ENCODE measurements at places on chromosomes 11 and 22.

DNA sequence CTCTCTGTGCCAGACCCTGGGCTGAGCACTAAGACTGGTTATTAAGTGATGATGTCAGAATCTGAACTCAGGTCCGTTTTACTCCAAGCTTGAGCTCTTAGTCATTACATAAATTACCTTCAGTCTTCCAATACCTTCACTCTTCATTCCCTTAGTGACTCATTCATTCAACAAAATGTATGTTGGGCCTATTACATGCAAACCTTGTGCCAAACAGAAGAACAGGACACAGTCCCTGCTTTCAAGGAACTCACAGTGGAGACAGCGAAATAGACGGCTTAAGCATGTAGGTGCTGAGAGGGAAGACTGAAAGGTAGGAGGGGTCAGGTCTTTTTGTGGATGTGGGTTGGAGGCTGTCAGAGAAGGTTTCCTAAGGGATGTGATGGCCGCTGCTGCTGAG, 3.3 kb downstream of the KCTD14 start:
- DNase-seq, result no peak

GRCh38 chr11:89490981-89491690, at the start of gene NOX4:
NOX4 (minus strand) TSS chr11:89491375; CDS start chr11:89491246, 129 bp downstream.
- peak; percentile 56 for DNase-seq

DNA sequence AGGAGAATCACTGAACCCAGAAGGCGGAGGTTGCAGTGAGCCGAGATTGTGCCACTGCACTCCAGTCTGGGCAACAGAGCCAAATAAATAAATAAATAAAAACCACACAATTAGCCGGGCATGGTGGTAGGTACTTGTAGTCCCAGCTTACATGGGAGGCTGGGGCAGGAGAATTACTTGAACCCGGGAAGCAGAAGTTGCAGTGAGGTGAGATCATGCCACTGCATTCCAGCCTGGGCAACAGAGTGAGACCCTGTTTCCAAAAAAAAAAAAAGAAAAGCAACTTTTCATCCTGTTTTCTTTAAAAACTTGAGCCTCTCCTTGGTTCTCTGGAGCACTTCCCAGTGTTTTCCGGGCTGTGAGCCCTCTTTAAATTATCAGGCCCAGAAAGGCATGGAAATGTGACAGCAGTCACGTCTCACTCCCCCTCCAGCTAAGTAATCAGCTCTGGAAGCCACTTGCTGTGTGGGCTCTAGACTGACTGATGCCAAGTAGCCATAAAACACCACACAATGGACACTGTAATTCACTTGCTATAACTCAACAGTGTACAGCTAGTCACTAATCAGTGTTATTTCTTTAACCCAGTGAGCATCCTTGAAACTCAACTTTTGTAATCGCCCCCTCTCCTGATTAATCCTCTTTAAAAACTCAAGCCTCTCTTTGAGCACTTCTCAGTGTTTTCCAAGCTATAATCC, 13.0 kb upstream of the MCHR1 start:
- DNase-seq, result peak; percentile 78

GRCh38 chr11:110908401-110909105, 196.3 kb upstream of the ARHGAP20 start:
- DNase-seq, result no peak

GRCh38 chr22:40241200-40241763, 63.6 kb downstream of the TNRC6B start:
- no peak for DNase-seq

GRCh38 chr22:22703715-22704114, 59.3 kb downstream of the GGTLC2 start:
- DNase-seq, result no peak

DNA sequence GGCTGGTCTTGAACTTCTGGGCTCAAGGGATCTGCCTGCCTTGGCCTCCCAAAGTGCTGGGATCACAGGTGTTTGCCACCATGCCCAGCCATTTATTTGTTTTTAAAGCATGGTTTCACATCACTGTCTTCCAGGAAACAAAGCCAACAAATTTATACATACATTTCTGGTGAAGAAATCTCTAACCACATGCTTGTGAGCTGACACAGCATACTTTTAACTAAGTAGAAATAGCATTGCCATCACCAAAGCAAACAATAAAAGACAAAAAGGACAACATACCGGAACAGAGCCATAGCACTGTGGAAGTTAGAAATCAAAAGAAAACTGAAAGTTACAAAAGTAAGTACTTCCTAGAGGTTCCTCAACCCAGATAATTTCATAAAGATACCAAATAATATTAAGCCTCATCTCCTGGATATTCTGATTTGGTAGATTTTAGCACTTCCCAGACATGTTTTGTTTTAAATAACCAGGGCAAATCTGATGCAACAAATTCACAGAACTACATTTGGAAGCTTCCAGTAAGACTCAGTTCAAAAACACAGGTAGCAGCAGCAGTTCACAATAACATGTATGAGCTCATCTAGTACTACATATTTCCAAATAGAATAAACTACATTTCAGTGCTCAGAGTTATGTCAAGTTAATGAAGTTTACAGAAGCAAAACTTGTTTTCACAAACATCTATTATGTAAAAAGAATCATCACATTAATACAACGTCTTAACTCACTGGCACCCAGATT, 70.6 kb downstream of the RRAS2 start:
- DNase-seq, result no peak

DNA sequence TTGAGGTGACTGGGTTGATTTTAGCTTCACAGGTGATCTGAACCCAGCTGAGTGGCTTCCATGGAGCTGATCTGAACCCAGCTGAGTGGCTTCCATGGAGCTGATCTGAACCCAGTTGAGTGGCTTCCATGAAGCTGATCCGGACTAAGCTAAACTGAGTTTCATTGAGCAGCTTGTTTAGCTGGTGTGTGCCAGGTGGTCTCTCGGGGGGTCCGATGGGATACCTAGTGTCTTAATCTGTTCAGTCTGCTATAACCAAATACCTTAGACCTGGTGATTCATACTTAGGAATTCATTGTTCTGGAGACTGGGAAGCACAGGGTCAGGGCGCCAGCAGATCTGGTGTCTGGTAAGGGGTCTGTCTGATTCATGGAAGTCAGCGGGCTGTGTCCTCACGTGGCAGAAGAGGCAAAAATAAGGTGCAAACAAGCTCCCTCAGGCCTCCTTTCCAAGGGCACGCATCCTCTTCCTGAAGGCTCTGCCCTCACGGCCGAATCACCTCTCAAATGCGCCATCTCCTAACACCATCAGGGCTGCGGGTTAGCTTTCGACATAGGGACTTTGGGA, 52.5 kb upstream of the KCNQ1OT1 start:
- no peak for DNase-seq

- DNase-seq, result no peak
These were observed 88.7 kb upstream of the TIMP3 start for GRCh38 chr22:32712644-32713355.

GRCh38 chr11:57490456-57491248, 24.9 kb downstream of the SLC43A1 start:
- no peak for DNase-seq

DNA sequence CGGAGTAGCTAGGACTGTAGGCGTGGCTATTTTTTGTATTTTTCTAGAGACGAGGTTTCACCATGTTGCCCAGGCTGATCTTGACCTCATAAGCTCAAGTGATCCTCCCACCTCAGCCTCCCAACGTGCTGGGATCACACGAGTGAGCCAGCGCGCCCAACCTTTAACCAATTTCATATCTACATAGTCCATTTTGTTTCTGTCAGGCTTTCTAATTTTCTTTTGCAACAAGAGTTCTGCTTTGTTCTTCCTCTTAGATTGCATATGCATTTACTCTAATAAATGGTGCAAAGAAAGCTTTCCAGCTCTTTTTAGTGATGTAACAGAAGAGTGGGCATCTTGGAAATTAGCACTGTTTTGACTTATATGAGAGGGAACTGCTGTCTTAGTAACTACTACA, 13.3 kb downstream of the RTN3 start:
- no peak for DNase-seq

- DNase-seq, result no peak
These were observed 1.5 kb downstream of the TCF20 start for GRCh38 chr22:42268852-42269410.

GRCh38 chr11:67199751-67200150, 66.5 kb upstream of the GRK2 start:
- no peak for DNase-seq

- DNase-seq, result peak; percentile 81
These were observed 81.0 kb downstream of the CCDC34 start for GRCh38 chr11:27281740-27282590.

DNA sequence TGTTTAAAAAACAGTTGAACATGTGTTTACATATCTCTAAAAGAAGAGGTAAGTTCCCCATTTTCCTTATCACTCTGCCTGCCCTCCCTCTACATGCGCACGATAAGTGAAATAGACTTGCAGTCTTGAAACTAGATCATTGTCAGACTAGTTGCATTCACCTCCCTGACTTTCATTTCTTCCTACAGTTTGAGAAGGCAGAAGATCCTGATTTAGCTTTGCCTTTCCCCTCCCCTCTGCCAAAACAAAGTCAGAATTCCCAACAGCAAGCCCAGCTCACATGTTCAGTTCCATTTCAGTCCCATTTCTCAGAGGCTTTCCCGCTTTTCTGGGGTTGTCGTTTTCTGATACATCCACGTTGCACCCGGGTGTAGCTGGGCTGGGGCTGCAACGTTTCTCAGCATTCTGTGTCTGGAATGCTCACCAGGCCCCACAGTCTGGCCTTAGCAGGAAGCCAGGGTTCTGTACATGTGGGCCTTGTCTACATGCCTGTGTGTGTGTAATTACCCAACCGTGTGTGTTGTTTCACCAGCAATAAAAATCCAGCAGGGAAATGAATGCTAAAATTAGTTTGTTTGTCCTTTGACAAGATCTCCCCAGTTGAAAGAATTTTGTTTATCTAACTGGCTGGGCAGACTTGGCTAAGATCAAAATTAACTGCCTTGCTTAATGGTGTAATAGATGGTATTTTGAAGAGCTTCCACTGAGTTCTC, 179.2 kb downstream of the DBX1 start:
- no peak for DNase-seq

- DNase-seq, result no peak
These were observed 18.4 kb downstream of the SPATA19 start for GRCh38 chr11:133826866-133827265.

DNA sequence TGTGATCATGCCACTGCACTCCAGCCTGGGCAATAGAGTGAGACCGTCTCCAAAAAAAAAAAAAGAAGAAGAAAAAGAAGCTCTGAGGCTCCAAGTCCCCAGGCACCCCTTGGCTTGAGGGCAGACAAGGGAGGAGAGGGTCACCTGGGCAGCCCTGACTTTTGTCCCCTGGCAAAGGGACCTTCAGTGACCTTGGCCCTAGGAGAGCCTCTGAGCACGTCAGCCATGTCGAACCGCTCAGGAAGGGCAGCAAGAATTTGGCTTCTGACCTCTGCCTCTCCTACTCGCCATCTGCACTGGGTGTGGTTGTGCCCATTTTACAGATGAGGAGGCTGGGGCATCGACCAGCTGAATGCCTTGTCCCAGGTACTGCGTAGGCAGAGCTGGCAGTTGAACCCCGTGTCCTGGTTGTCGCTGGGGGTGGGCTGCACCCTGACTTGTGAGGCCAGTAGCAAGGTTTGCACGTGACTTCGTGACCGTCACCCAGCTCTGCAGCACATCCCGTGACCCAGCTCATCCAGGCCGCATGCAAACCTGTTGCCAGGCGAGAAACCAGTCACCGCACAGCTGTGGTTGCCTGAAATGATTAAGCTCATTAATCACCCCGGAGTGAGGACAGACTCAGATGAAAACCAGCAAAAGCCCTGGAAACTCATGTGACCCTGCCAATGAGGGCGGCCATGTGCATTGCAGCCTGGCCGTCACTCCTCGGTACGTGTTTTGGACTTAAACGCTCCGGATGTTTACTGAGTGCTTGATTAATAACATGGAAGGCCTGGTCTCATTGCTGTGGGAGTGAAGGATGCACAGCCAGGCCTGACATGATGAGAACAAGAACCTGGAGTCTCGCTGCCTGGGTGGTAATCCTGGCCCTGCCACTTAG, 47.7 kb upstream of the PPP6R3 start:
- peak; percentile 70 for DNase-seq

DNA sequence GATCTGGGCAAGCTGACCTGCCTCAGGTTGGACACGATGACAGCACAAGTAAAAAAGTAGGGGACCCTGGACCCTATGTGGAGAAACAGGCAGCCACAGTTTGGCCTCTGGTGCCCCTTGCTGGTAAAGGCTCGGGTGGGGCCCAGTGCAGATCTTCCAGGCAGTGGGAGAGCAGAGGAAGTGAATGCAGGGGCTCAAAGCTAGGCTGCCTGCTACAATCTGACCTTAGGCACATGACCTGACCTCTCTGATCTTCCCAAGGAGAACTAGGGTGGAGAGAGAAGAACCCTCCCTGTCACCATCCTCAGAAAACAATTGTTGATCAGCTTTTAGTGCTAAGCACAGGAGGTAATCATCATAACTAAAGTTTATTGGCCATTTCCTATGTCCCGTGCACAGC, 76.5 kb downstream of the PDE2A start:
- no peak for DNase-seq

DNA sequence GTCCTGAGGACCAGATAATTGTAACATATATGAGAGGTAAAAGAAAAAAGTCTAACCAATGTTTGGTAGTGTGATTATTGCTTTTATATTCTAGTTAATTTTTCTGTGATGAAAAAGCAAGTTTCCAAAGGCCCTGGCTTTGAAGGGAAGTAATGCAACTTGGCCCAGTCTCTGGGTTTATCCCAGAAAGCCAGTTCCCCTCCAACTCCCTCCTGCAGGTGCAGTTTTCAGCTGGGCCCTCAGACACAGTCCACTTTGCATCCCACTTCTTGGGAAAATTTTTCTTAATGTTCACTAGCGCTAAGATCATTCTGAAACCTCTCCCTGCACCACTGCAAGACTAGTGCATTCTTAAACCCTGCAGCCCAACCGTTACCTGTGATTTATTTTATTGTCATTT, 586.8 kb downstream of the NTM start:
- DNase-seq, result no peak

GRCh38 chr22:21632237-21632895, at the start of gene CCDC116:
CCDC116 (plus strand) TSS chr22:21632760; CDS start chr22:21633182, 422 bp downstream.
- DNase-seq, result no peak

DNA sequence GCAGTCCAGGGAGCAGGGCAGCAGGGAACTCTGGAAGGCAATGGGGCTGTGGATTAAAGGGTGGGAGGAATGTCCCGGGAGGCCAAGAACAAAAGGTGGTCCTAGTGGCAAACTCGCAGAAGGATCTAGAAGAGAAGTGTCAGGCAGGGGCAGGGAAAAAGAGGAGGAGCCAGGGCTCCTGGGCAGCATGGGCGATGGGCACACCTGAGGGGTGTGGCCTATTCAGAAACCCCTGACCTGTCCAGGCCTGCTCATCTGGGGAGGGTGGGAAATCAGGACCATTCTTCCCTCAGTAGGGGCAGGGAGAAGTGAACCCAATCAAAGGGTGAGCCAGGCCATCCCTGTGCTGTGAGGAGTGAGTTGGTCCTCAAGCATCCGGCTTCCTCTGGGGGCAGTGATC, 108.6 kb downstream of the TRIM29 start:
- no peak for DNase-seq

- DNase-seq, result peak; percentile 40
These were observed 67.1 kb upstream of the WNT7B start for GRCh38 chr22:46043816-46044620.
